ENCODE measurements at places on chromosomes 5 and 9.

- H3K27me3 ChIP-seq, result peaks cover 17% of the 10 kb centered on the region
- H3K36me3 ChIP-seq, result no peaks in the 10 kb centered on the region
- H3K27ac ChIP-seq, result no peak overlapping the region
- H3K4me1 ChIP-seq, result no peaks in the 10 kb centered on the region
- no peak overlapping the region for H3K4me3 ChIP-seq
- no peak for DNase-seq
Observed at GRCh38 chr5:2187156-2187555, 304.4 kb upstream of the IRX4 start.

DNA sequence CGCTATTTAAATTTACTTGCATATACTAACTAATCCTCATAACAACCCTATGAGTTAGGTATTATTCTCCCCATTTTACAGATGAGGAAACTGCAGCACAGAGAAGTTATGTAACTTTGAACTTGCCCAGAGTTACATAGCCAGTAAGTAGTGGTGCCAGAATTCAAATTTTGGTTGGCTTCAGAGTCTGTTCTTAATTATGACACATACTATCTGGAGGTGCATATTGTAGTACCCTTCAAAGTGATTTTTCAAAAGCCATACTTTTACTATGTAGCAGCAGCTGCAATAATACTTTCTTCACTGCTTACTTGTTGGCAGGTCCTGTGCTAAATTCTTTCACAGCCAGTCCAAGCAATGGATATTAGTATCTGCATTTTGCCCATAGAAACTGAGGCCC is 16.4 kb downstream of the MAN2A1 start:
- H3K27ac ChIP-seq, result no peak overlapping the region
- no peaks in the 10 kb centered on the region for H3K36me3 ChIP-seq
- H3K4me1 ChIP-seq, result peaks cover 40% of the 10 kb centered on the region
- H3K4me3 ChIP-seq, result no peak overlapping the region
- no peak for DNase-seq

DNA sequence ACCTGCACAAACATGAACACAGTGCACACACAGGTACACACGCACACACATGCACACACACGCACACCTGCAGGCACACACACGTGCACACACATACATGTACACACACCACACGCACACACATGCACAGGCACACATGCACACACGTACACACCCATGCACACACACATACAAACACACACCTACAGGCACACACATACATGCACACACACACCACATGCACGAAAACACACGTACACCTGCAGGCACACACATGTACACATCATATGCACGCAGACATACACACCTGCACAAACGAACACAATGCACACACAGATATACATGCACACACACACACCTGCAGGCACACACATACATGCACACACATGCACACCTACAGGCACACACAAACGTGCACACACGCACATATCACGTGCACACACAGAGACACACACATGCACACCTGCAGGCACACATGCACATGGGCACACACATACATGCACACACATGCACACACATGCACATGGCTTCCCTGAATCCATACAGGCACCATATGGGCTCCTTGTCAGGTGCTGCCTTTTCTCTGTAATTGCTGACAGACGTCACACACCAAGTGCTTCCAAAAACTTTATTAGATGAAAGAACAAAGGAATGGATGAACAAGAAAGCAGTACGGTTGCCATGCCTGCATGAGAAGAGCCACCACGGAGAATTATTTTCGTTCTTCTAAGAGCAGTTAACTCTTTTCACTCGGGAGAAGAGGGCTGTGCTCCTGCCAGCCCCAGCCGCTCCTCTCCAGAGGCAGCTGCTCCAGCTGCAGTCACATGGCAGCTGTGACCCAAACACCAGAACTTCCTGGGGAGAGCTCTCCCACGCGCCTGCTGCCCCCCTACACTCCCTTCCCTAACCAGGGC is 57.2 kb downstream of the EXD3 start:
- DNase-seq, result no peak
- H3K4me1 ChIP-seq, result no peaks in the 10 kb centered on the region

- no peaks in the 10 kb centered on the region for H3K27me3 ChIP-seq
- H3K36me3 ChIP-seq, result peaks cover 14% of the 10 kb centered on the region
- H3K27ac ChIP-seq, result no peak overlapping the region
- H3K4me1 ChIP-seq, result no peaks in the 10 kb centered on the region
- no peak overlapping the region for H3K4me3 ChIP-seq
Observed at GRCh38 chr5:4563400-4563799, 576.7 kb upstream of the ADAMTS16 start.

DNA sequence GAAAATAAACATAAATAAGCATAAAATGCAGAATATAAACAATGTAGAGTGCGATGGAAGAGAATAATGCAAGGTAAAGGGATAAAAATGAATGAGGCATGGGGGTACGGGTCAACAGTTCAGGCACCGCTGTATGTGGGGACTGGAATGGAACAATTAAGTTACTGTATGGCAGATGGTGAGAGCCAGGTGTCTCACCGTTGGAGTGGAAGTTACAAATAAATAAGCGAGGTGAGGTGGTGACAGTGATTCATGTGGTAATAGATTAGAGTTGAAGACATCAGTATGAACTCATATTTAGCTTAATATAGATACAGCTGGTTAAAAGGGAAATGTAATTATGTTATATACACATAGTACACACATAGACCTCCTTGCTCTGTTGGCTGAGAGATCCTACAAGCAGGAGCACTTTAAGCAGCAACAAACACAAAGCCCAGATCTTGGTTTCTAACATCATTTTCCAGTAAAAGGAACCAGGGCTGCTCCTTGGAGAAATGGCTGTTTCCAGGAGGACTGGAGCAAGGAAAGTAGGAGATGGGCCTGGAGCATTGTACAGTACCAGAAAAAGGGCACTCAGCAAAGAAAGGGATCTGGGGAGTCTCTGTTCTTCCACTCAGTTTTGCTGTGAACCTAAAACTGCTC is 2.4 kb upstream of the OMD start:
- no peak for DNase-seq
- H3K27me3 ChIP-seq, result no peaks in the 10 kb centered on the region
- H3K36me3 ChIP-seq, result no peaks in the 10 kb centered on the region
- H3K4me3 ChIP-seq, result no peak overlapping the region

DNA sequence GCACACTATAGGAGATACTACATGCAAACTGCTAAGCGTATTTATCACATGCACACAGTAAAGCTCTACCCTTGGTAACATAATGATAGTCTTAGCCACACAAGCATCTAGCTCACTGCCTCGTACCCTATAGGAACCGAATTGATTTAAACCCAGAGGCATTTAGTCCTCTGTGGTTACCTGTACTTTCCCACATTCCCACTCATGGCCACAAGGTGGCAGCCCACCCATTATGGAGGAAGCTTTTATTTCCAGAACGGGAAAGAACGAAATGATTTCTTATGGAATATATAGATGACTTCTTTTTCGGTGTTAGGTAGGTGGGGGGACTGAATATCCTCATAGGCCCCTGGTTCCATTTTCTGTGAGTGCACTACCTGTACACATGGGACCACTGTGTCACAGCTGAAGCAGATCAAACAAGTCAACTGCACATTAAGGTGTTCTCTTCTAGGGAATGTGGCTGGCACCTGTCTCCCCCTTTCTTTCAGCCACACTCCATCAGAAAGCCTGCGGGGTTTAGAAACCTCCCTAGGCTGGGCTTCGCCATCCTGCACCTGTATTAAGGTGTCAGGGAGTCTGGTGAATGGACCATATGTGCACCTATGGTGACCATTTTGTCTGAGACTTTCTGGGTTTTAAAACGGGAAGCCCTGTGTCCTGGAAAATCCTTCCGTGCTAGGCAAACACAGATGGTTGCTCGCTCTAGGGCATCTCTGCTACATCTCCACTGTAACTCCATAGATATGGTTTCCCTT is 313.2 kb downstream of the SLIT3 start:
- no peaks in the 10 kb centered on the region for H3K4me1 ChIP-seq
- H3K4me3 ChIP-seq, result no peak overlapping the region
- no peak for DNase-seq
- H3K27me3 ChIP-seq, result peaks cover 11% of the 10 kb centered on the region

DNA sequence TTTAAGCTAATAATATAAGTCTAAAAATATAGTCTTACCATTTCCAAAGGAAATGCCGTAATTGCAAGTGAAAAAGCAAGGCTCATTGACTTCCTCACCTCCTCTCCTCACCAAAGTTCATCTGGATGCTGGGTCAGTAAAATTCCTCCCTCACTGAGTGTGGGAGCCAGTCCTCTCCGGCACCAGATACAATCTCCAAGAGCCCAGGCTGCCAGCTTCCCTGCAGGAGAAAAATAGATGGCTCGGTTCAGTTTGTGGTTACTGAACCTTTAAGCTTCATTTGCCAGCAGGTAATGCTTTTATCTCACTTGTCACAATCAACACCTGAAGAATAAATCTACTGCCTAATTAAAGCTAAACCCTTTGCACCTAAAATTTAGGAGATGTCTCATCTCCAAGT is 115.3 kb upstream of the VLDLR start:
- H3K27ac ChIP-seq, result no peak overlapping the region
- no peak overlapping the region for H3K4me3 ChIP-seq
- no peaks in the 10 kb centered on the region for H3K4me1 ChIP-seq
- H3K27me3 ChIP-seq, result peaks cover 17% of the 10 kb centered on the region
- DNase-seq, result no peak
- no peaks in the 10 kb centered on the region for H3K36me3 ChIP-seq

DNA sequence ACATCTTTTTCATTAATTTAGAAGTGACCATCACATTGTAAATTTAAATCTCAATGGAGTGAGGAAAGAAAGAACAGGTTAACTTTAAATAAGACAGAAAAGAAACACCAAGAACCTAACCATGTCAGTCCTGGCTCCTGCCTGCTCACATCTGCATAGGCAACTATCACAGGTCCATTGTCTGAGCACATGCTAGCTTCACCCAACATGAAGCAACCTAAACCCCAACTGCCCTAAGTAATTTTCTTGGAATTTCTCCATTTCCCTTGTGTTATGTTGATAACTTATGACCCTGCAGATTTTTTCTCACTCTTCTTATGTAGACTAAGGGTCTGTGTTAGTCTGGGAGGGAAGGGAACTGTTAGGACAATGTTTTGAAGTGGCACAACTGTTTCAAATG is 2205.8 kb upstream of the ACO1 start:
- H3K36me3 ChIP-seq, result no peaks in the 10 kb centered on the region
- H3K27ac ChIP-seq, result no peak overlapping the region
- no peaks in the 10 kb centered on the region for H3K27me3 ChIP-seq
- DNase-seq, result no peak

DNA sequence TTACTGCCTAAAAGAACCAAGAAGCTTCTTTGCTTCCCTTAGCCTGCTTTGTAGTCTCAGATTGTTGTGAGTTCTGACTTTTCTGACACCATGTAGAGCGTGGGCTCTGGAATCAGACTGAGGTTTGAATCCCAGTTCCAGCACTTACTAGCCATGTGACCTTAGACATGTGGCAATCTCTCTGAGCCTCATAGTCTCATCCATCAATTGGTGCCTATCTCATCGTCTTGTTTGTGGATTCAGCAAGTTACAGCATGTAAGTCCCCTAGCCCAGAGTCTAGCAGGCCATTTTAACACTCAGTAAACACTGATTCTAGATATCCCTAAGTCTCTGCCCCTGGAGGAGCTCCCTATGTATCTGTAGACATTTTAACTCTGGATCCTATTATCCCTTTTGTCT is 94.7 kb downstream of the ANGPTL2 start:
- no peak overlapping the region for H3K4me3 ChIP-seq
- H3K27ac ChIP-seq, result no peak overlapping the region
- H3K4me1 ChIP-seq, result peaks cover 3% of the 10 kb centered on the region
- H3K27me3 ChIP-seq, result no peaks in the 10 kb centered on the region
- DNase-seq, result no peak

GRCh38 chr9:87336914-87337333 is 160.7 kb upstream of the DAPK1 start:
- no peaks in the 10 kb centered on the region for H3K36me3 ChIP-seq
- peaks cover 11% of the 10 kb centered on the region for H3K4me1 ChIP-seq
- H3K27me3 ChIP-seq, result peaks cover 32% of the 10 kb centered on the region
- H3K27ac ChIP-seq, result peak overlapping the region; percentile 38
- peak overlapping the region; percentile 57 for H3K4me3 ChIP-seq
- no peak for DNase-seq

DNA sequence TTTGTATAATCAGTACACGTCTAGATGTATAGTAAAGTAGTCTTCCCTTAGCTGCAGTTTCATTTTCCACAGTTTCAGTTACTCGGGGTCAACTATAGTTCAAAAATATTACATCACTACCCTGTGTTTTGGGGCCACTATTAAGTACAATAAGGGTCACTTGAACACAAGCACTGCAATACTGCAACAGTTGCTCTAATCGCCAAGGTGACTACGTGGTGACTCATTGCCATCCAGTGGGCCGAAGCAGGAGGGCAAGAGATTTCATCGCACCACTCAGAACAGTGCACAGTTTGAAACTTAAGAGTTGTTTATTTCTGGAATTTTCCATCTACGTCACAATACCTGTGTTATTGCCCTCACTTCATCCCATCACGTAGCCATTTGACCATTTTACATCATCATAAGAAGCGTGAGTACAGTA is at the start of gene ARL14EPL:
Gene ARL14EPL, plus strand, starts transcription at position 379 of the 424 bp plus-strand sequence. CDS start 18,994 bp downstream, outside the sequence.
- no peak for DNase-seq
- no peak within 1 kb of the TSS for H3K4me3 ChIP-seq
- H3K27me3 ChIP-seq, result peaks cover 19% of the 10 kb centered on the region
- no peak within 1 kb of the TSS for H3K27ac ChIP-seq

GRCh38 chr9:81382281-81382680 is 307.1 kb downstream of the TLE1 start:
- no peak overlapping the region for H3K27ac ChIP-seq
- no peak overlapping the region for H3K4me3 ChIP-seq
- H3K27me3 ChIP-seq, result no peaks in the 10 kb centered on the region
- H3K4me1 ChIP-seq, result no peaks in the 10 kb centered on the region

GRCh38 chr5:107072440-107072839 is 598.3 kb downstream of the EFNA5 start:
- H3K27ac ChIP-seq, result no peak overlapping the region
- H3K36me3 ChIP-seq, result no peaks in the 10 kb centered on the region
- no peak overlapping the region for H3K4me3 ChIP-seq
- H3K4me1 ChIP-seq, result no peaks in the 10 kb centered on the region
- no peak for DNase-seq
- H3K27me3 ChIP-seq, result peaks cover 27% of the 10 kb centered on the region

- H3K27ac ChIP-seq, result no peak overlapping the region
- peaks cover 58% of the 10 kb centered on the region for H3K4me1 ChIP-seq
- no peak for DNase-seq
- peaks cover 6% of the 10 kb centered on the region for H3K36me3 ChIP-seq
- no peaks in the 10 kb centered on the region for H3K27me3 ChIP-seq
- peak overlapping the region; percentile 22 for H3K4me3 ChIP-seq
Observed at GRCh38 chr9:124392871-124393460, 22.3 kb downstream of the PSMB7 start.

DNA sequence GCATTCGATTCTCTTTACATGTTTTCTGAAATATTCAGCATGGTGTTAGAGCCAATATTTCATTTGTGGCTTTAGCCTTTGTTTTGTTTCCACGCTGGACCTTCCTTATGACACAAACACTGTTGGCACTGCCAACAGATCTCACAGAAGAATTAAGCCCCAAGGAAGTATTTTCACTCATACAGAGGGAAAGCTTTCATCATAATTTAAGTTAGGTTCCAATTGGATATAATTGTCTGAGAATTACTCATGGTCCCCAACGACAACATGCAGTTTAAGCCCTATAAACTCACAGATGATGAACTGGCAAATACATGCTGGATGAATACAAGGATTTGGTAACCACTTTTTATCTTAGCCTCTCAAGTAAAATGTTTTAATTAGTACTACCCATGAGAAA is 259.5 kb downstream of the EBF1 start:
- peaks cover 37% of the 10 kb centered on the region for H3K27me3 ChIP-seq
- H3K27ac ChIP-seq, result no peak overlapping the region
- DNase-seq, result no peak
- no peaks in the 10 kb centered on the region for H3K36me3 ChIP-seq
- no peak overlapping the region for H3K4me3 ChIP-seq

- H3K27me3 ChIP-seq, result peaks cover 4% of the 10 kb centered on the region
- no peak for DNase-seq
- H3K36me3 ChIP-seq, result no peaks in the 10 kb centered on the region
- H3K4me3 ChIP-seq, result no peak overlapping the region
- H3K4me1 ChIP-seq, result peaks cover 21% of the 10 kb centered on the region
Observed at GRCh38 chr5:132001647-132002561, 9.6 kb downstream of the ACSL6 start.
